ENCODE measurements at places on chromosomes 12 and 14.

- DNase-seq: no peak
Measured at GRCh38 chr14:93712079-93712837, 76.0 kb downstream of the PRIMA1 start.

DNA sequence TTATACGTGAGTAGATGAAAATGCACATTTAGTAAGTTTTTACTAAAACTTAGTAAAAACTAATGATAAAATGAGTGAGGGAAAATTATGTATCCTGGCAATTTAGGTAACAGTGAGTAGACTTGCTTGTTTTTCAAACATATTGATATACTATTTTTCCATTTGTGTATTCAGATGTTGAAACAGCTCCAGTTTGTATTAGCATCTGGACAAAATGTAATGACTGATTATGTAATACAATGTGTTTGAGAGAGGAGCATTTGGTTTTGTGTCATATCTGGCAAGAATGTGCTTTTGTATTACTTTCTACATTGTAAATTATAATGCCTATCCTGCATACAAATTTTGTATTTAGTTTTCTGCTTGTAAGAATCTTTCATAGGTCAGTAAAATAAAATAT, 5.6 kb downstream of the CNOT2 start:
- DNase-seq: no peak

- no peak for DNase-seq
Measured at GRCh38 chr12:71626768-71627167, 36.9 kb downstream of the ZFC3H1 start.

DNA sequence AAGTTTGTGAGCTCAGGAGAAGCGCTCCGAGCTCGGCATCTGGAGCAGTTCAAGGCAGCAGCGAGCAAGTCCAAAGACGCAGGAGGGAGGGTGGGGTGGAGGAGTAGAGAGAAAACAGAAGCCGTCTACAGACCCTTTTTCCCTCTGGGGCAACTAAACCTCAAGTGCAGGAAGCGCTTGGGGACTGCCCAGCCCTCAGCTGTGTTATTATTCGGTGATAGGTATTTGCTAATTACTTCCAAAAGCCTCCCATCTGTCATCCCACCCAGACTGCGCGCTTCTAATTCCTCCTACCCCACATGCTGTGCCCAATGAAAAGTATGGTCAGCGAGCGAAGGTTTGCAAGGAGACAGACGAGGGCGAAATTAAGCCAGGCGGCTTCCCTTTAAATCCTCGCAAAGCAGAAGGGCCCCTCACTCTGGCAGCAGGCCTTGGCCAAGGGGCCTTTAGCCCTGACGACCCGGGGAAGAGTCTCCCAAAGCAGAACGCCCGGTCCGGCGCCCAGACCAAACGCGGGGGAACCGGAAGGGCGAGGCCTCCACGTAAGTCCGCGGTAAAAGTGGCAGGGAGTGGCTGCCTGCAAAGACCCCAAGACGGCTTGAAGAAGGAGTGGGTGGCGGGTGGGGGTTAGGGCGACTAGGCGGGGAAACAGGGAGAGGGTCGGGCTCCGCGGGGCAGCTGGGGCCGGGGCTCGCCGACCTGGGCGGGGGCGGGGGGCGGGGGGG, 507 bp upstream of the CD9 start:
- DNase-seq: no peak

- no peak for DNase-seq
Measured at GRCh38 chr12:4807116-4807783, 87.0 kb downstream of the GALNT8 start.

- no peak for DNase-seq
Measured at GRCh38 chr12:113373969-113374368, 15.6 kb downstream of the PLBD2 start.

GRCh38 chr12:98211909-98212695, 303.3 kb upstream of the TMPO start:
- no peak for DNase-seq

GRCh38 chr14:34843011-34843554, 32.1 kb downstream of the BAZ1A start:
- no peak for DNase-seq

DNA sequence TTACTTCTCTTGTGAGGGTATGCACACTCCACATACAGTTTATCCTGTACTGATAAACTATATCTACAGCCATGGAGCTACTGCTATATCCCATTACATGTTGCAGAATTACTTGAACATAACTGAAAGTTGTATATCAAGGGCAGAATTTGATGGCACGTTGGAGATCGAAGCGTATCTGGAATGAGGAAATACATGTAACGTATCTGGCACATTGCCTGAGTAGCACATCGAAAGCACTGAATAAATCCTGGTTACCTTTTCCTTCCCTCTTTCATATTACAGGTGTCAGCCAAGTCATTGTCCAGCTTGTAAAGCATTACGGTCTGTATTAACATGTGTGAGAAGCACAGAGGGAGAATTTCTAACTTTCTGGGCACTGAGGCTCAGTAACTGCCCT, 42.1 kb upstream of the LIN7A start:
- no peak for DNase-seq

GRCh38 chr14:67468378-67468730, 20.2 kb downstream of the TMEM229B start:
- DNase-seq: no peak

- no peak for DNase-seq
Measured at GRCh38 chr14:102029956-102030355, 56.9 kb downstream of the HSP90AA1 start.

DNA sequence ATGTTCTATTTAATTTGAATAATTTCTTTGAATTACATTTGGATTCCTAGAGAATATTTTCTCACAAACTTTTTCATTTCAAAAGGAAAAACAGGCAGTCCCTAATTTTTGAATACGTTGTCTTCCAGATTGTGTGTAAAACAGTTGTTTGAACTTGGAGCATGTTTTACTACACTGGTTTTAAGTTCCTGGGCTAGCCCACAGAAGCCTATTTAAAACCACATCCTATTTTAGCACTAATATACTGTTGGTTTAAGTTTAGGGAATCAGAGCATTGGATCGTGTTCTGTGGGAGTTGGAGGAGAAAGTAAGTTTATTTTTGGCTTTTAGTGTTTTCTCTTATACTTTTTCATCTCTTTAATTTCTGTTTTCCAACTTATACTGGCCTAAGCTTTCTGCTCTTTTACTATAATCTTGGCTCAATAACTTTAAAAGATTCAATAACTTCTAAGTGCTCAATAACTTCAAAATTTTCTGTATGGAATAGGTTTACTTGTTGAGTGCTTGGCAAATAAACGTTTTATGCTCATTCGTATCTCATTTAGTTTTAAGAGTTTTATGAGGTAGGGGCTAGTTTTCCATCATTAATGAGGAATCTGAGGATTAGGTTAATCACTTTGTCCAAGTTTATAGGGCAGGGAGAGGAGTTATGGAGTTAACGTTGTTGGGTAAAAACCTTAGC, 14.9 kb downstream of the LEMD3 start:
- no peak for DNase-seq

GRCh38 chr14:30271811-30272323, 287.1 kb upstream of the G2E3 start:
- DNase-seq: no peak

- DNase-seq: no peak
Measured at GRCh38 chr14:54354096-54354495, 42.7 kb upstream of the CDKN3 start.

GRCh38 chr12:117695956-117696355, 272.8 kb downstream of the KSR2 start:
- no peak for DNase-seq

DNA sequence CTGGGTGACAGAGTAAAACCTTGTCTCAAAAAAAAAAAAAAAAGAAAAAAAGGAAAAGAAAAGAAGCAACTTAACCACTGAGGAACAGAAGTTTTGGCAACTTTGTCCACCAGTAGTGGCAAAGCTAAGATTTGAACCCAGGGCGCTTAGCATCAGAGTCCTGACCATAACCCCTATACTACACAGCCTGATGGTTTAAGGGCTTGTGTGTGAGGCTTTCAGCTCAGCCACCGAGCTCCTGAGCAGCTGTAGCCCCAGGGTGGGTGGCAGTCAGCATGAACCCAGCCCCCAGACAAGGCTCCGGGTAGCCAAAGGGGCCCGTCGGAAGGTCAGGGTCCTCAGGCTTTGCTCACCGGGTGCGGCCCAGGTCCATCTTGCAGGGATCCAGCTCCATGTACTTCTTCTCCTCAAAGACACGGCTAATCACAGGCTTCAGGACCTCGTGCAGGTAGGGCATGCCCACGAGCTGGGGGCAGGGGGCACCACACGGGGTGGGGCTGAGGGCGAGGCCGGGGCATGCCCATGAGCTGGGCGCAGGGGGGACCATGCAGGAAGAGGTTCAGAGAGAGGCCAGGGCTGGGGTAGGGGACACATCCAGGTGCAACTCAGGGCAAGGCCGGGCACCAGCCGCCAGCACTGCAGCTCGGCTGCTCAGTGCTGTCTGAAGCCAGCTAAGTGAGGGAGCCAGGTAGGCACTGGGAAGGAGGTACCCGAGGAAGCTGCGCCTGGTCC, 20.9 kb downstream of the RASAL1 start:
- DNase-seq: no peak

GRCh38 chr14:99177046-99177655, 94.8 kb downstream of the BCL11B start:
- DNase-seq: no peak

GRCh38 chr14:94844593-94845152, 74.8 kb upstream of the GSC start:
- no peak for DNase-seq

GRCh38 chr12:122996188-122996601, 15.7 kb downstream of the ARL6IP4 start:
- DNase-seq: no peak

GRCh38 chr12:47082283-47082682, 2.5 kb upstream of the AMIGO2 start:
- no peak for DNase-seq

Data from Panc1 (cell line).